ENCODE measurements at places on chromosomes 7 and 10.

- H3K27me3 ChIP-seq = peaks cover 3% of the 10 kb centered on the region
- no peak overlapping the region for H3K27ac ChIP-seq
- no peaks in the 10 kb centered on the region for H3K4me1 ChIP-seq
- H3K36me3 ChIP-seq = no peaks in the 10 kb centered on the region
These were observed 666 bp downstream of the NRG3 start for GRCh38 chr10:81875467-81876252.

- H3K4me3 ChIP-seq = no peak overlapping the region
- no peaks in the 10 kb centered on the region for H3K27me3 ChIP-seq
- no peak overlapping the region for H3K27ac ChIP-seq
- no peak for DNase-seq
These were observed 89.4 kb downstream of the NSUN6 start for GRCh38 chr10:18561861-18562551.

DNA sequence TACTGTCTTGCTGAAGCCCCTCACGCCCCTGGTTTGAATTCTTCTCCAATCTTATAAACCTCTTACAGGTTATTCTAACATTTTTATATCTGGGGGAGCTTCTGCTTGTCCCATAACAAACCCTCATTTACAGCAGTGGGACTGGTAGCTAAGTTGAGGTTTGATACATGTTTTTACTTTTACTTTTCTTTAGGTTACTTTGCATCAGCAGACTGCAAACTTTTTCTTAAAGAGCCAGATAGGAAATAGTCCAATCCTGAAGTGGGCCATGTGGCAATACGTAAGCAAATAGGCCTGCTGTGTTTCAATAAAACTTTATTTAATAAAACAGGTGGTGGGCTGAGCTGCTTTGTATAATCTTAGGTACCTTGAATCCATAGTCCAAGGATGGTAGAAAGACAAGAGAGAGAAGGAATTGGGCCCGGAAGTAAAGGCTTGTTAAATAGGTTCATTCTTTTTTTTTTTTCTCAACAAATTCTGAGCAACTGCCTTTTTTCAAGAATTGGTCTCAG lies 27.3 kb downstream of the RAB18 start:
- no peak for DNase-seq
- H3K27me3 ChIP-seq = no peaks in the 10 kb centered on the region
- no peak overlapping the region for H3K4me3 ChIP-seq
- H3K4me1 ChIP-seq = no peaks in the 10 kb centered on the region
- no peak overlapping the region for H3K27ac ChIP-seq

DNA sequence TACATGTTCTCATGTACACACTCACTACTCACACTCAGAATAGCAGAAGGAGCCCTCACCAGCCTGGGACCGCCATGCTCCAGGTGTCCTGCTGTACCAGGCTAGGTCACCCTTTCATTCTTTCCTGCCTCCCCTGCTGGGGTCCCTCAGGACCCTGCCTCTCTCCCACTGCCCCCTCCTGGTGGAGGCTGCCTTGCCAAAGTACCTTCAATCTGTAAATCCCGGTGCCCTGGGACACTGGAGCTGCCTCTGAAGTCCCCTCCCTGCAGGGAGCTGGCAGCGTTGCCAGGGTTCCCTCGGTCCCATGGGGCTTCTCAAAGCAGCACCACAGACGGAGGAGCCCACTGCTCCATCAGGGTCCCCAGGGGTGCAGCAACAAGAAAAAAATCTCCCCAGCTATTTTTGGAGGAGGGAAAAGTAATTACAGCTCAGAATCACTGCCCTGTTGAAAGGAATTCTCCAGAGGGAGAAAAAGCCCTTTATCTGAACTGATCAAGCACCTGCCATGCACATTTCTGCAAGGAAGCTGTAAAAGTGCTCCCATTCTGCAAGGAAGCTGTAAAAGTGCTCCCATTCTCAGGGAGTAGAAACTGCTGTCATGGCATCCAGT lies 259.9 kb downstream of the PTPRN2 start:
- H3K36me3 ChIP-seq = no peaks in the 10 kb centered on the region
- no peak for DNase-seq
- H3K27ac ChIP-seq = no peak overlapping the region
- no peaks in the 10 kb centered on the region for H3K4me1 ChIP-seq
- no peak overlapping the region for H3K4me3 ChIP-seq
- H3K27me3 ChIP-seq = no peaks in the 10 kb centered on the region

DNA sequence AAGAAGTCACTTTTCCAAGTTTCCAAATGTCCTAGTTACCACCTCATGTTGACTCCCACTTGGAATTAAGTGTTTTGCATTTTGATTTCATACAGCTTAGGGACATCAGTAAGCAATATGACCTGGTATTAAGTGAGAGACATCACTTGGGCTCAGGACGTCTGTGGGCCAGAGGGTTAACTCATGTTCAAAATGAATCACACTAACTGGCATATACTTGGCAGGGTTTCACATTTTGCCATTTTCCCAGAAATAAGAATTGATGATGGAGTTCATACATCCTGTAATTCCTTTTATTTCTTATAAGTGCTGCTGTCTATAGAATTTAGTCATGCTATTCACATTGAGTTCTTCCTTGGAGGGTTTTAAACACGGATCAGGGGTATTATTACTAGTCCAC lies 516.5 kb downstream of the PHTF2 start:
- H3K36me3 ChIP-seq = no peaks in the 10 kb centered on the region
- DNase-seq = no peak
- no peak overlapping the region for H3K4me3 ChIP-seq
- H3K27me3 ChIP-seq = no peaks in the 10 kb centered on the region
- no peaks in the 10 kb centered on the region for H3K4me1 ChIP-seq

DNA sequence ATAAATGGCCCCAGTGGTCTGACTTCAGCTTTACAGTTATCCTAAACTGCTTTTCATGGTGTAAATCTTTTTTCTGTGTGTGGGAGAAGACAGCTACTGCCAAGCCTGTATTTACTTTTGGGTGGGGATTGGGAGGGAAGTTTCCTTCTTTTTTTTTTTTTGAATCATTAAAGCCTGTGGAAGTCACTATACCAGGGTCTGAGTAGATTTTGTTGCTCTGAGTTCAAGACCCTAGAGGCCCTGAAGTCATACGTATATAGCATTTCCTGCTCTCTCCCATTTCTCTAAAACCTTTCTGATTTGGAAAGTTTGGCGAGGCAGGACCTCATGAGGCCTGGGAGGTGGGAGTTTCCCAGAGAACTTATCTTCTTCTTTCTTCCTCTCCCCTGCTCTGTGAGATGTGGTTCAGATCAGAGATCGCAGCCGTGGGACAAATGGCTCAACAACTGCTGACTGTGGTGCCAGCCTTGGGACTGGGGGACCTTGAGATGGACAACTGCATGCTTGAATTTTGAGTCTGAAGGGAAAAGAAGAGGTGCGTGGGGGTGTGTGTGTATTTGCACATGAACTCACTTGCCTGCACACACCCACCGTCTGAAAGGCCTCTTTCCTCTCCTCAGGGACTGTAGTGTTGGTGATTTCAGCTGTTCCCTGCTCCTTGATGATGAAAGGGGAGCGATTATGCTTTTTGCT lies 18.1 kb downstream of the LRMDA start:
- no peak for DNase-seq
- no peaks in the 10 kb centered on the region for H3K4me1 ChIP-seq

DNA sequence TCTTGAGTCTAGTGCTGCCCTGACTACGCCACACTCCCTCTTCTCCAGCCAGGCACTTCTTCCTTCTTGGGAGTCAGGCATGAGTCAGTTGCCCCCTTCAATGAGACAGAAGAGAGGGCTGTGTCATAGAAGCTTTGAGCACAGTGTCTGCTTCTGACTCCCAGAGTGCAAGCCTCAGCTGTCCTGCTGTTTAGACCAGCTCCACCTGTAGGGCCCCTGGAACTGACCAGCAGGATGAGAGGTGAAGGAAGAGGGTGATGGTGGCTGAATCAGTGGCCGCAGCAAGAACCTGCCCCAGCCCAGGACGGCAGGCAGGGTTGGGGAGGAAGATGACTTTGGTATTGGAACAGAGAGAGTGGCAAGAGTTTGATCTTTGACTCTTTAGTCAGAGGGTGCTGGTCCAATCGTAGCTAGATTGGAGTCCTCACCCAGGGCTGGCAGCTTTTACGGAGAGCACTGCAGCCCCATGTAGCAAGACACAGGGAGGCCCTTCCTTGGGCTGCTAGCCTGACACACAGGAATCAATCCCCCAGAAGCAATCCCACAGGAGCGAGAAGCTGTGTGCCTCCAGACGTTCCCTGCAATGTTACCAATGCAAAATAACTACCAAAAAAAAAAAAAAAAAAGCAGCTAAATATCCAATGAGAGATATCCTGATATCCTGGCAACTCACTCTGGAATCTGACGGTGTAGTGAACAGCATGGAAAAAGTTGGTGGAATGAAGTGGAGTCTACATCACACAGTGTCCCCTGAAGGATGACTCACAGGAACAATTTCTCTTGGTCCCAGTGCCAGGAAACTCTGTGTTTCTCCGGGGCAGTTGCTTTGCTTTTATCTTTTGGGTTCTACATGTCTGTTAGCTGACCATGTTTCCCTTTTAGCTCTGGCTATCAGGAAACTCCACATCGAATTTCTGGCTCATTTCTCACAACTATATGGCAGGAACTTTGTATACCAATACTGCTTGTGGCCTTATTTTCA lies 6.9 kb downstream of the C10orf62 start:
- no peak for DNase-seq
- H3K36me3 ChIP-seq = no peaks in the 10 kb centered on the region
- no peaks in the 10 kb centered on the region for H3K27me3 ChIP-seq
- H3K4me1 ChIP-seq = no peaks in the 10 kb centered on the region

DNA sequence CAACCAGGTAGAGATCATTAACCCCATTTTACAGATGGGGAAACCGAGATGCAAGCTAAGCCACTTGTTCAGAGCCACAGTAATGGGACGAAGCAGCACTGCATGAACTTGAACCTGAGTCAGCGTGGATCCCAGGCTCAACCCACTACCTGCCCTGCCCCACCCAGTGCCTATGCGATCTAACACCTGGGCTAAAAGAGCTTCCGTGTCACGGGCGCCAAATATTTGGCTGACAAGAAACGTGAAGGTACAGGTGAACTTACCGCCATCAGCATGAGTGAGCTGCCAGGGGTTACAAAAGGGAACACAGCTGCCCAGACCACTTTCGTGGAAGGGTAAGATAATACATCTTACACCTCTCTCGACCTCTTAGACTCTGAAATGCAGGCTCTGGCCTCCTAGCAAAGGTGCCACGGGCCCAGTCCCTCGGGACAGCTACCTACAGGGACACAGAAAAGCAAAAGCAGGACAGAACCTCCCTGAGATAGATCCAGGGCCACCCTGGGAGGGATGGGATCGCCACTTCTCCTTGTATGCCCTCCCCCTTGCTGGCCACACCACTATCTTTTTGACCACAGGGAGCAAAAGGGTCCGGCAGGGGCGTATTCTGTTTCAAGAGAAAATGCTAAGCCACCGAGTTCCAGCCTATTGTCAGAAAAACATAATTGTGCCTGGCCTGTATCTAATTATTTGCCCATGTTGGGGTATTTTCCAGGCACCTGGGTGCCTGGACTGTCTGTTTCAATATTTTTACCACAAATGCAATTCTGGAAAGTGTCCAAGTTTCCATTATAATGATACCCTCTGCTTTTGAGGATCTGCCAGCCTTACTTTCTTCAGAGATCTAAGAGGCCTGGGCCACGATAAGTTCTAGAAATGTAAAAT lies 6.4 kb downstream of the CHST15 start:
- no peaks in the 10 kb centered on the region for H3K27me3 ChIP-seq
- no peaks in the 10 kb centered on the region for H3K36me3 ChIP-seq
- no peak for DNase-seq
- H3K27ac ChIP-seq = peak overlapping the region; percentile 69
- H3K4me1 ChIP-seq = peaks cover 3% of the 10 kb centered on the region

GRCh38 chr10:33395201-33395600 lies 60.7 kb upstream of the NRP1 start:
- H3K27me3 ChIP-seq = no peaks in the 10 kb centered on the region
- H3K4me3 ChIP-seq = no peak overlapping the region
- H3K27ac ChIP-seq = no peak overlapping the region
- no peak for DNase-seq
- no peaks in the 10 kb centered on the region for H3K36me3 ChIP-seq

- no peak for DNase-seq
- H3K27me3 ChIP-seq = no peaks in the 10 kb centered on the region
- H3K4me3 ChIP-seq = no peak overlapping the region
- H3K27ac ChIP-seq = no peak overlapping the region
- no peaks in the 10 kb centered on the region for H3K4me1 ChIP-seq
These were observed 694 bp downstream of the C10orf62 start for GRCh38 chr10:97590082-97590747.

DNA sequence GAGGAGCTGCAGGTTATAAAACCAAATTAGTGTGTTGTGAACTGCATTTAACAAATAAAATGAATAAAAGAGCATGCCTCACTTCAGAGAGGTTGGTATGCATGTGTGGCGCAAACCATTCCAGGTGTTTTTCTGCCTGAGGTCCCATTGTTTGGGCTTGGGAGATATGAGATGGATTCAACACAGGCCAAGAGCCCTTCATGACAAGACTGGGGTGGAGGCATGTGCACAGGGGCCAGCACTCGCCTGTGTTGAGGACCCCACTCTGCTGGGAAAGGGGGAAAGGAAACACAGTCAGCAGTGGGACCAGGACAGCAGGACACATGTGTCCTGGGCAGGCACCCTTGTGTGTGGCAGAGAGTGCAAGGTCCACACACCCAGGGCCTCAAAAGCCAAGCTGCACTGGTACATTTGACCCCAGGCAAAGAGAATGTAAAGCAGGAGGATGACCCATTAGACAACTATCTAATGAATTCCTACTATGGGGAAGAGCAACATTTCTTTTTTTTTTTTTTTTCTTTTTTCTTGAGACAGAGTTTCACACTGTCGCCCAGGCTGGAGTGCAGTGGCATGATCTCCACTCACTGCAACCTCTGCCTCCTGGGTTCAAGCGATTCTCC lies 9.2 kb upstream of the SLC18A3 start:
- DNase-seq = no peak
- no peaks in the 10 kb centered on the region for H3K4me1 ChIP-seq
- peaks cover 46% of the 10 kb centered on the region for H3K27me3 ChIP-seq
- no peaks in the 10 kb centered on the region for H3K36me3 ChIP-seq
- H3K4me3 ChIP-seq = no peak overlapping the region

GRCh38 chr7:150820148-150820547 lies 19.6 kb downstream of the TMEM176A start:
- no peak overlapping the region for H3K4me3 ChIP-seq
- peak overlapping the region; percentile 19 for H3K27ac ChIP-seq
- DNase-seq = no peak

Measured in breast epithelium (tissue), 4 donors.